ENCODE measurements at places on chromosomes 11 and 22.

GRCh38 chr22:23565305-23565914 is 14.7 kb downstream of the IGLL1 start:
- DNase-seq = no peak

DNA sequence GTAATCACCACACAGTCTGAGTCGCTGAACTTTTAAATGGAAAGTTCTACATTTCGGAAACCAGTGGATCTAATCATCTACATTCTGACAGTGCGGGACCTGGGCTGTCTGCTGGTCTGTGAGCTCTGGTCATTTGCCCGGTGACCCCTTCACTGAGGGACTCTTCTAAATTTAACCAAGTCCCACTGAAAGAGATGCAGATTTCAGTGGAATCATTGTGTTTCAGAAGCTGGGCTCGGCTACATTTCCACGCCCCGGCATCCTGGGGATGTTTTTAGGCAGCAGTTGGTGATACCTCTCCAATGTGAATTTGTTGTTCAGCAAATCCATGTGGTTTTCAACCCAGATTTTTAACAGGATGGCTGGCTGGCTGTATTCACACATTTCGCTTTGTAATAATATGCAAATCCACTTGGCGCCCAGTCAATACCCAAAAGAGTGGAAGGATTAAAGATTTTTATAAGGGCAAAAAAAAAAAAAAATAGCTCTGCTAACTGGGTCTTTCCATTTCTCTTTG is 145.5 kb upstream of the RASSF10 start:
- no peak for DNase-seq

GRCh38 chr11:36090356-36091109 is 146.7 kb downstream of the LDLRAD3 start:
- no peak for DNase-seq

GRCh38 chr22:45968751-45969413 is 8.1 kb downstream of the WNT7B start:
- DNase-seq = peak; percentile 75

DNA sequence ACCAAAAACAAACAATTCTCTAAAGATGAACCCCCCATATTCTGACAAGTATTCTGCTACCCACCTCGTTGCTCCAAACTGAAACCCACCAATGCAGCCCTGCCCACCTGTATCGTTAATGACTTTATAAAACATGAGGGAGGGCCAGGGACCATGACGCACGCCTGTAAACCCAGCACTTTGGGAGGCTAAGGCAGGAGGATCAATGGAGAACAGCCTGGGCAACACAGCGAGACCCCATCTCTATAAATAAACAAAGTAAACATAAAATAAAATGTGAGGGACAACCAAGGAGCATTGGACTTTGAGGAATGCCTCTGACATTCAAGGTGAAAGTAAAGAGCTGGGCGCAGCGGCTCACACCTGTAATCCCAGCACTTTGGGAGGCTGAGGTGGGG is 39.8 kb upstream of the ATXN10 start:
- no peak for DNase-seq

- DNase-seq = no peak
These were observed 104.9 kb upstream of the ASPHD2 start for GRCh38 chr22:26324150-26324549.

- no peak for DNase-seq
These were observed 60.5 kb upstream of the IZUMO1R start for GRCh38 chr11:94243571-94244515.

DNA sequence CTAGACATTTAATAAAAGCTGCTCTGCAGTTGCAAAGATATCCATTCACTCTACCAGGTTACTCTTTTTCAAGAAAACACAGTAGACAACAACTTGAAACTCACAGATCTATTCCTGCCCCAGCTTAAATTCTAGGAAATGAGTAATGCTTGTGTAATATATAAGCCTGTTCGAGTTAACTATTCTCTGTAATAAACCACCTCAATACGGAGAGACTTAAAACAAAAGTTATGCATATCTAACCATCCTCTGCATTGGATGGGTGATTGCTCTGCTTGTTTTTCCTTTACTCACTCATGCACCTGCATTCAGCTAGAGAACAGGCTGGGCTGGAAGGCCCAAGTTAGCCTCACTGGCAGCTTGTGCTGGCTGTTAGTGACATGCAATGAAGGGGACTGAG is 13.3 kb downstream of the LRRC4C start:
- no peak for DNase-seq

DNA sequence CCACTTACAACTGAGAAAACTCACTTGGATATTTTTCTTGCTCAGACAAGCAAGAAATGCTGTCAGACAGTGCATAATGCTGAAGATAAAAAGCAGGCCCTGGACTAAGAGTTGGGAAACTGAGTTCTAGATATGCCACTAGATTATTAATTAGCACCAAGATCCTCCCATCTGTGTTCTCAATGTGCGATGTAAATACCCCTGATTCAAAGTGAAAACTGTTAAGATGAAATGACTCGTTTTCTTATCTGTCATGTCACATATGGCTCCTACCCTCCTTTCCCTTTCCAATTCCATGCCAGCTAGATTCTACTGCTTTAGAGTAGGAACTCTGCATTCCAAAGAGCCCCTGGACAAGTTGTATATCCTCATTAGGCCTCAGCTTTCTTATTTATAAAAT is 88.9 kb upstream of the CLNS1A start:
- no peak for DNase-seq

GRCh38 chr11:1838426-1839144 is at the start of gene TNNI2:
TNNI2 (plus strand) TSS chr11:1838981; CDS start chr11:1839697, 716 bp downstream.
- DNase-seq = no peak

GRCh38 chr11:43278193-43278956 is 33.4 kb upstream of the API5 start:
- peak; percentile 28 for DNase-seq

DNA sequence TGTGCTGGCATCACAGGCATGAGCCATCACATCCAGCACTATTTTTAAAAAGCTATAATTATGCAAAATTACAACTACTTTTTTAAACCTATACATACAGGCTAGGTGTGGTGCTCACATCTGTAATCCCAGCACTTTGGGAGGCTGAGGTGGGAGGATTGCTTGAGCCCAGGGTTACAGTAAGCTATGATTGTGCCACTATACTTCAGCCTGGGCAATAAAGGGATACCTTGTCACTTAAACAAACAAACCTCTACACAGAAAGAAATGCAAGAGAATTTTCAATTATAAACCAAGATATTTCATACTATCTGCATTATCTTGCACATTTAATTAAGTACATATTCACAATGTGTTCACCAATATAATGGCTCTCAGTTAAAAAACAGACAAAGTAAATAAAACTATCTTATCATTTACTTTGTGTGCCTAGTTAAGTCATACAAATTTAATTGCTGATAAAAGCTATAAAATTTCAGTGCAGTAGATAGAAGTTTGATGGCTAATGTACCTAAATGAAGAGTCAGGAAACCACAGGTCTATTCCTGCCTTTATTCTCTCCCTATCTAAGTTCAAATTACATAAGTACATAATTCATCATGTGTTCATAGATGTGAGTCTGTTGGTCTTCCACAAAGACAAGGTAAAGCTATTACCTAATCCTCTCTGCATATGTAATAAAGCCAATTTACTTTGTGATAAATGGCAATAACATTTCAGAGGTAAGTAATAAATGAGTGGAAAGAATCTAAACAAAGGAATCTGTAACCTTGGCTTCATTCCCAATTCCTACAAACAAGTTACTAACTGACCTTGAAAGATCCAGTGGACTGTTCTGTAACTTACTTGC is 9.0 kb upstream of the RDX start:
- DNase-seq = peak; percentile 20

- no peak for DNase-seq
These were observed 686.9 kb downstream of the NTM start for GRCh38 chr11:132057266-132057665.

DNA sequence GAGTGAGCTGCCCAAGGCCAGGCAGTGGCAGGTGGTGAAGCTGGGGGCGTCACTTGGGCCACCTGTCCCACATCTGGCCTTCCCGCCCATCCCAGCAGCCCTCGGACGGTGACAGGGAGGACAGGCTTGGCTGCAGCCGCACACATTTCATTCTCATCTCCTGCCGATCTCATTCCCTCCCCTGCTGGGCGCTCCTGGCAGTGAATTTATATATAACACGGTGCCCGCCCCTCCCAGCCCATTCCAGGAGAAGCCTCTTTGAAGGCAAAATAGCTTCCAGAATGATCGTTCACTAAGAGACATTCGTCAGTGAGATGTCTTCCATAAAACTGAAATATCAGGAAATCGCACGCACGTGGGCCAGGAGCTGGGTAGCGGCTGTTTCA is 861.3 kb downstream of the TBC1D22A start:
- DNase-seq = no peak

- DNase-seq = no peak
These were observed 3.3 kb downstream of the SLC22A25 start for GRCh38 chr11:63240098-63240497.

DNA sequence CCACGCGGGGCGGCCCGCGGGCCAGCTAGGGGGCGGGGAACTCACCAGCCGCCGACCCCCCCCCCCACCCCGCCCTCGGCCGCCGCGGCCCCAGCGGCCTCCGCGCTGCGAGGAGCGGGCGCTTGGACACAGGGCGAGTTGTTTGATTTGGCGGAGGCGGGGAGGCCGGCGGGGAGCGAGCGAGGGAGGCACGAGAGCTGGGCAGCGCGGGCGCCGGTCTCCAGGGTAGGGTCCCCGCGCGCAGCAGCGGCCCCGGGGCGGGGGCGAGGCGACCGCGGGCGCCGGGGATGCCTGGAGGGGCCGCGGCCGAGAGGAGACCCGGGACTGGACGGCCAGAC is 64.4 kb downstream of the NAV2 start:
- no peak for DNase-seq

- DNase-seq = no peak
These were observed 14.5 kb upstream of the P4HA3 start for GRCh38 chr11:74325649-74326645.

DNA sequence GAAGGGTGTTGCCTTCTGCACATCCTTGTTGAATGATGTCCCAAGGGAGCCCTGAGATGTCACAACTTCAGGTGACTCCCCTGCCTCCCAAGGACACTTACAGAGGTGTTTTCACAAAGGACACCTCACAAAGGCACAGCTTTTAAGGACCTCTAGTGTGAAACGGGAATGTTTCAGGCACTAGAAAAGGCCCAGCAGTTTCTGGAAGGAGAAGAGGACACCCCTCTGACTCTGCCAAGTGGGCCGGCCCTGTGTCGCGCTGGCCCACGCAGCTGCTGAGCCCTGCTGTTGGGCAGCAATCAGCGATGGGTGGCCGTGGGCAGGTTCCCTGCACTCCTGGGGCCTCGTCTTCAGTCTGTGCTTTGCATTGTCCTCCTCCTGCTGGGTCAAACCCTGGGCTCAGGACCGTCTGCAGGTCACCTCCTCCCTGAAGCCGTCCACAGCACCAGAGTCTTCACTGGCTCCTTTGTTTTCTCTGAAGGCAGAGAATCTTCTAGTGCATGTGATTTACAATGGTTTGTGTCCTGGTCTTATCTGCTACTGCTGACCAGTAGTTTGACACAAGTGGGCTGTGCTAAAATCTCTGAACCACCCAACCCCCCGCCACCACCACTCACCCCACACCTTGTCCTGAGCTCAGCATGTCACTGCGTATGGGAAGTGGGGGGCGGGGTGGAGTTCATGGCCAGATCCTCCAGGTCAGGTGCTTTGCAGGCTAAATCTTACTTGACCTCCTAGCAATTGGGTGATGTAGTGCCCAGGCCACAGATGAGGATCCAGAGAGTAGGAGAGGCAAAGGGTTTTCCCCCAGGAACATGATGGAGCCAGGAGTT is 3.2 kb downstream of the LINC01488 start:
- no peak for DNase-seq

DNA sequence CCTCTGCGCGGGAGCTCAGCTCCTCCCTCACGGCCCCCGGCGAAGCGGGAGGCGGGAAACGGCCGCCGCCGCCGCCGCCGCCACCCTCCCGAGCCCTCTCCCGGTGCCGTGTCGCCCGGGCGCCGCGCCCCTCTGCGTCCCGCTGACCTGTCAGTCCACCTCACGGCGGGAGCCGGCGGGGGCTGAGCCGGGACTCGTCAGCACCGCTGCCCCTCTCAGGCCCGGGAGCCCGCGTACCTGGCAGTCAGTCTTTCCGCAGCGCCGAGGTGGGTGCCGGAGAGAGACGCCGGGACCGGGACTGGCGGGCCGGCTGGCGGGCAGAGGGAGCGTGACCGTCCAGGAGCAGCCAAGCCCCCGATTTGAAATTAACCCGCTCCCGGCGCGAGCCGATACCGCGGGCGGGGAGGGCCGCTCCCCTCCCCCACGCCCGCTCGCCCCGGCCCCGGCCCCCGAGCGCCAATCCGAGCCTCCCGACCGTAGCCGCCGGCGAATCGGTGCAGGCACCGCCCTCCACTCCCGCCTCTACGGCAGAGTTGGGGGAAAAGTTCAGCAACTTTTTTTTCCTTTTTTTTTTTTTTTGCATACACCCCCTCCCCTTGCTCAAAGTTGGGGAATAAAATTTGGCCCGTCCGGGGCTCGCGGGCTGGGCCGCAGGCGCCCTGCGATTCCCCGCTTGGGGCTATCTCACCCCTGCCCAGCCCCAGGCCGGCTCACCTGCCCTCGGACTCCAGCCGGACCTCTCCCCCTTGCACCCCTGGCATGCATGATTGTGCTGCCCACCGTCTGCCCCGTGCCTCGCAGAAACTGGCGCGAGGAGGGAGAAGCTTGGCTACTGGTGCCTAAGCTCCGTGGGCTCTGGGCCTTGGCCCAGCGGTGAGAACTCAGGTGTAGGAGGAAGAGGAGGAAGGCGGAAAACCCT is 774 bp upstream of the E2F8 start:
- no peak for DNase-seq

- DNase-seq = no peak
These were observed 696.3 kb downstream of the DLG2 start for GRCh38 chr11:84930863-84931262.

- DNase-seq = no peak
These were observed 8.4 kb downstream of the APOL4 start for GRCh38 chr22:36193171-36193570.

GRCh38 chr11:67006029-67006884 is 16.7 kb upstream of the SYT12 start:
- peak; percentile 48 for DNase-seq

GRCh38 chr11:134576286-134576685 is 164.2 kb upstream of the B3GAT1 start:
- DNase-seq = no peak

- no peak for DNase-seq
These were observed 13.1 kb downstream of the SYNGR1 start for GRCh38 chr22:39362932-39363331.

- peak; percentile 84 for DNase-seq
These were observed 23.2 kb upstream of the ZBTB16 start for GRCh38 chr11:114036147-114036811.

DNA sequence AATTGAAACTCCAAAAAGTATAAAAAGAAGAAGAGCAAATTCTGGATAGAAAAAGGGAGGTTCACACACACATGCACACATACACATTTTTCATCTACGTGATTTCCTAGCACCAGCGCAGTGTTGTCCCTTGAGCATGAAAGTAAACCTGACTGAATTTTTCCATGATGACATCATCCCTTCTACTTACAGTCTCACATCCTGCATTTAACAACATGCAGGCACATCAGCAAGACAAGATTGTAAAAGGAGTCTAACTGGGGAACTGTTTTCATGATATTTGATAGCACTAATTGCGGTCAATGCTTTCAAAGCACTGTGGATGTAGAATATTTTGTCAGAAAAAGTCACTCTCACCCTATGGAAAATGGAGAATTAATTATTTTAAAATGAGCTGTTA is 36.6 kb downstream of the GAS2 start:
- DNase-seq = peak; percentile 25

GRCh38 chr11:19959648-19960059 is 200.6 kb downstream of the DBX1 start:
- no peak for DNase-seq
